ENCODE measurements at places on chromosomes 1 and 21. TPM values are rescaled to one million over a fixed set of nuclear protein-coding genes. Genes with fewer than 3 reads are reported as not detected.

DNA sequence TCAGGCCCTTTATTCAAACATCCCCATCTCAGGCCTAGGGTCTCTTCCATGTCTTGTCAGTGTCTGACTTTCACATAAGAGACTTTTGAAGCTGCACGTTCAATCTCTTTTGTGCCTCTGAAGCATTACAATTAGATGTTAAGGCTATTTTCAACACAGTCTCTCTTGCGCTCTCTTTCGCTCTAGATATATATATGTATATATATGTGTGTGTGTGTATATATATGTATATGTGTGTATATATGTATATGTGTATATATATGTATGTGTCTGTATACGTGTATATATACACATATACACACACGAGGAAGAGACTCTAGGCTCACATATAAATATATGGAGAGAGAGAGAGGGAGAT is 162.5 kb upstream of the RNPC3 start:
- no peak overlapping the region for H3K4me3 ChIP-seq
- H3K4me1 ChIP-seq = no peaks in the 10 kb centered on the region
- H3K36me3 ChIP-seq = no peaks in the 10 kb centered on the region
- DNase-seq = no peak
- no peak overlapping the region for H3K27ac ChIP-seq
- H3K27me3 ChIP-seq = no peaks in the 10 kb centered on the region

DNA sequence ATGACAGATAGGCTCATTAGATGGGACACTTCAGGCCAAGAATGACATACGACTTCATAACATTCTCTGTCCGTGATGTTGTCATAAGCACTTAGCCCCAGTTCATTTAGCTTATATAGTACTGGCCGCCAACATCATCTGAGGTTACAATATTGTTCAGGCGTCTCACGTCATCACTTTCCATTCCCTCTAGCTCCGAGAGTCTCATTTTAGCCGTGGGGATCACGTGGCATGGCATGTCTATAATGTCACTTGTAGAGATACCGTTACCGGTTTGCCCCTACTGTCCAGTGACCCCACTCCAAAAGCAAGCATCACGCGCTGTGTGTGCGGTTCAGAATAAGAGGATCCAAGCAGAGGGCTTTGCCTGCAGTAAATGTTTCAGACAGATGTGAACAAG is 34.6 kb upstream of the HEATR1 start:
- no peak for DNase-seq
- no peaks in the 10 kb centered on the region for H3K4me1 ChIP-seq
- H3K36me3 ChIP-seq = peaks cover 2% of the 10 kb centered on the region
- peaks cover 31% of the 10 kb centered on the region for H3K27me3 ChIP-seq
- H3K4me3 ChIP-seq = no peak overlapping the region
- H3K27ac ChIP-seq = no peak overlapping the region

Gene SLFNL1
- 0.35 TPM for polyA plus RNA-seq

Gene HSPB7
- not detected for polyA plus RNA-seq

DNA sequence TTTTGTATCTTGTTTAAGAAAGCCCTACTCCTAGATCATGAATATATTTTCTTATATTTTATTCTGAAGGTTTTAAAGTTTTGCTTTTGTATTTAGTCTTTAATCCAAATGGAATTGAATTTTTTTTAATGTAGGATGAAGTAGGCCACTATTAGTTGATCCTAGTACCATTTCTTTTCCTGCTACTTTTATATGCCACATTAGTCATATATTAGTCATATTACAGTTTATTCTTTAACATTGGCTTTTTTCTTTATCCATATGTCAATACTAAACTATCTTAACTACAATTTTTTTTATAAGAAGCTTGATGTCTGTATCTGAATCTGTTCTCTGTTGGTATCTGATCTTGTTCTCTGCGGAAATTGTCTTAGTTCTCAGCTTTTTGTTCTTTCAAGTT is 48.8 kb downstream of the MAN1A2 start:
- H3K4me1 ChIP-seq = peaks cover 15% of the 10 kb centered on the region
- no peak overlapping the region for H3K4me3 ChIP-seq
- peaks cover 30% of the 10 kb centered on the region for H3K36me3 ChIP-seq
- no peak for DNase-seq
- H3K27ac ChIP-seq = no peak overlapping the region

DNA sequence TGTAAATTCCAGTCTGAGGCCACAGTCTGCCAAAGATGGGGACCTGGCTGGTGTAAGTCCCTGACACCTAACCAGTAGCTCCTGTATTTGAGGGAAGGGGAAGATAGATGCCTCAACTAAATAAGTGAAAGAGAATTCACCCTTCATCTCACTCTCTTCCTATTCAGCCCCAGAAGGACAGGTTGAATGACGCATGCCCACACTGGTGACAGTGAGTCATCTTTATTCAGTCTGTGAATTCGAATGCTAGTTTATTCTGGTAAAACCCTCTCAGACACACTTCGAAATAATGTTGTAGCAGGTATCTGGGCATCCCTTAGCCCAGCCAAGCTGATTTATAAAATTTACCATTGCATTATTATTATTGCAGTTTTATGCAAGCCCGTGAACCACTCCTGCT is 617.0 kb upstream of the PRMT6 start:
- no peaks in the 10 kb centered on the region for H3K4me1 ChIP-seq
- H3K27ac ChIP-seq = no peak overlapping the region
- DNase-seq = no peak
- no peaks in the 10 kb centered on the region for H3K36me3 ChIP-seq
- no peaks in the 10 kb centered on the region for H3K27me3 ChIP-seq

All from naive B cell (primary cell).